Daoy (cell line): ENCODE measurements at places on chromosomes 6 and 20. TPM values are rescaled to one million over a fixed set of nuclear protein-coding genes. Genes with fewer than 3 reads are reported as not detected.

GRCh38 chr20:59151391-59151790 lies 12.2 kb upstream of the ZNF831 start:
- no peak for DNase-seq

GRCh38 chr6:150363733-150364132 lies 5.1 kb upstream of the IYD start:
- DNase-seq, result peak; percentile 57

DNA sequence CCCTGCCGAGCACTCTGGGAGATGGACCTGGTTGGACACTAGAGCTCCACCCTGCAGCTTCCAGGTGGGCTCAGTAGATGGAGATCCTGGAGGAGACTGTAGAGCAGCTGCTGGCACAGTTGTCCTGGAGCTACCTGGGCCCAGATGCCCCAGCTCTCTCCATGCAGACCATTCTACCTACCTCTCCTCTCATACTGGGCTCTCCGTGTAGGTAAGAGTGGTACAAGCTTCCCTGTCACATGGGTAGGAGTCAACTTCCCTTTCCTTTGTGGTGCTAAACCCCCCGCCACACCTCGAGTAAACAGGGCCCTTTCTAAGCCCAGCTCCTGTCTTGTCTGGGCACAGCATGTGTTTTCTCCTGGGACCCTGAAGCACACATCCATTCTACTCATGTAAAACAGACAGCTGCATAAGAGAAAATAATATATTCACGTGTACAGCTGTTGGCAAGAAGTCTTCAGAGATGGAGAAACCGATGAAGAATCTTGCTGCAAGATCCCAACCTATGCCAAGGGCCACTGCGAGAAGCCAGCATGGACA lies 108.1 kb upstream of the DUSP22 start:
- DNase-seq, result no peak

GRCh38 chr6:5763871-5764270 lies 242.9 kb downstream of the NRN1 start:
- DNase-seq, result peak; percentile 90

- no peak for DNase-seq
Observed at GRCh38 chr6:7106752-7107577, 796 bp upstream of the RREB1 start.

GRCh38 chr6:140567466-140567865 lies 1193.0 kb upstream of the CITED2 start:
- no peak for DNase-seq

GRCh38 chr6:52263709-52264540 lies 19.6 kb upstream of the IL17F start:
- peak; percentile 68 for DNase-seq

GRCh38 chr20:37531856-37532255 lies 4.2 kb upstream of the BLCAP start:
- no peak for DNase-seq

DNA sequence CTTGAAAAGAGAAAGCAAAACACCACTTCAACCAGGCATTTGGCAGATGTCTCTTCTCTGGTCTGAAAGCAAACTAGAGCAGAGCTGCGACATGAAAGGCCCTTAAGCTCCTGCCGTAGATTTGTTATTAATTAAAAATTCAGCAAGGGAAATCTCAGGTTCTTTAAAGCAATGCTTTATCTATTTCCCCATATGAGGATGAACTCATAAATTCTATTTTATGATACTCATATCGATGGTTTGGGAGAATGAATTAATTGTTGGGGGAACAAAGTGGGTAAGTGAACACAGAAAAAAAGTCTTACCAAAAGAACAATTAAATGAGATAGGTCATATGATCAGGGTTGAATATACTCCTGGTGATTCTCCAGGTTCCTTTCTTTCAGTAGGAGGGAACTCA lies 464.7 kb upstream of the SLC35B3 start:
- DNase-seq, result no peak

- DNase-seq, result no peak
Observed at GRCh38 chr6:38163186-38164130, 343.9 kb downstream of the ZFAND3 start.

- DNase-seq, result no peak
Observed at GRCh38 chr20:62400021-62400420, 7.1 kb downstream of the CABLES2 start.

DNA sequence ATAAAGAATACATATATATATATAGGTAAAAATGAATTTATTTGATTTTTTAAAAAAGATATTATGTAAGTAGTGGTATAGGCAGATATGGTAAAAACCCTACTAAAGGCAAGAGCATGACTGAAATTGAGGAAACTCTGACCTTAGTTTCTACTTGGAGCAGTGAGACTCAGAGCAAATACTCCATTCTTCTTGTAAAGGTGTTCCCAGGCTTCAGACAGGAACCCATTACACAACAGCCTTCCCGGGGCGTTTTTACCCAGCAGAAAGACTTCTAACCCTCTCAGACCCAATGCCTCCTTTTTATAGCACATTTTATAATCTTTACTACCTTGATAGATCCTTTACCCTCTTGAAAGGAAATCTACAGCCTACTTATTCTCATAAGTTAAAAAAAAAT lies 124.5 kb downstream of the MTFR2 start:
- DNase-seq, result no peak

GRCh38 chr6:13302751-13303667 lies 25.3 kb downstream of the TBC1D7 start:
- DNase-seq, result peak; percentile 79

- peak; percentile 23 for DNase-seq
Observed at GRCh38 chr20:2093159-2093781, 8.4 kb upstream of the STK35 start.

- no peak for DNase-seq
Observed at GRCh38 chr6:127515234-127515793, 3.8 kb downstream of the MTCL3 start.

GRCh38 chr6:148557796-148558321 lies 189.0 kb upstream of the UST start:
- peak; percentile 57 for DNase-seq

DNA sequence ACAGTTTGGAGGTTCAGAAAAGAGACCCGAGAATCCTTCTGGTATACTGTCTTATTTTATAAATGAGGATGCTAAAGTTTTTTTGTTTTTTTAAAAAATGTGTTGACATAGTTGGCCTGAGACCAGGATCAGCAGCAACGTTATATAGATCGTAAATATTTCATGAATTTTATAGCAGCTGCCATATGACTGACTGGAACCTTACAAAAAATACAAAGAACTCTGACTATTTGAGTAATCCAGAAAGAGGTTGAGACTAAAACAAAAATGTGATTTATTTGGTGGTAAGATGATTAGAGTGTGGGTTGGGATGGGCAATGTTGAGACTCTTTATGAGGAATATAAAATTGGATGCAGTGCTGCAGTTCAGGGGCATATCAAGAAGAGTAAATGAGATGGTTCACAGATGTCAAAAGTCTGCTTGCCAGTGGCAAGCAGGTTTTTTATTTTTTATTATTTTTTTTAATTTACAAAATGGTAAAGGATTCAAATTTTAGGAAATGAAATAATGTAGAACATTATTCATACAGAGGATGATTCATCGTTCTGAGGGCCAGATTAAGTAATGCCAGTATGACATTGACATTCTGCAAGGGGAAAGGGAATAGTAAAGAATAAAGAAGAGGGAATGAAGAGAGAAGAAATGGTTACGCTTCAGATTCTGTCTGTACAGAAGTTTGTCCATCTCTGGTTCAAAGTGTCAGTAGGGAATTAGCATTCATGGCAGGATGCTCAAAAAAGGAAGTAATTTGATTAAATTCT lies 58.5 kb downstream of the SCAF8 start:
- DNase-seq, result no peak

GRCh38 chr6:31579546-31580437 lies 2.4 kb downstream of the LTB start:
- DNase-seq, result no peak

GRCh38 chr6:132017942-132018341 lies 66.8 kb upstream of the CCN2 start:
- DNase-seq, result no peak

- DNase-seq, result no peak
Observed at GRCh38 chr6:156161471-156161870, 615.7 kb upstream of the ARID1B start.

DNA sequence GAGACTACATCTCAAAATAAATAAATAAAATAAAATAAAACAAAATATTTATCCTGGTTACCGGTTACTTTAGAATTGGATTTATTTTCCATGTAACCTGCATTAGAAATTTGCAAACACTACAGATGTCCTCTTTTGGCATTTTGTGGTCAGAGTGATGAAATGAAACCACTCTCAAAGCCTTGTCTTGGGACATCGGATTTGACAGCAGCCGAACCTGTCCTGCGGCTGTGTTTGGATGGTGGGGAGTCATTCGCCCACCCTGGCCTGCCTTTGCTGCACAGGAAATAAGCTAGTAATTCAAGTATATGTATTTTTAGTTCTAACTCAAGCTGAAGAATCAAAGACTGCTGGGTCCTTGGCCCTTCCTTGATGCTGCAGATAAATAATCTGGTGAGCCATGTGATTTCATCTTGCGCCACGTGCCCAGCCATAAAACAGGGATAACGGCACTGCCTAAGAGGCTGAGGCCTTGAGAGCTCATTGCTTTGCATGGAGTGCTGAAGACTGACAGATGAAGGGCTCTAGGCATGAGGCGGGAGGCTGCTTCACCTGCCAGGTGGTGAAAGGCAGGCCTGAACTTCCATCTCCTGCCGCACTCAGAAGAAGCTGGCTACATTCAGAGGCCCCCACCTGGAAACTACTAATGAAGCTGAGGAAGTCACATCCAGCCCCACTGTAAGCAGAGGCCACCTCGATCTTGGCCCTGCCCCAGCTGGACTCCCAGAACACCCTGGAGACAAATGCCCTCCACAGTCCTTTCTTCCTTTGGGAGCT lies 76.9 kb downstream of the NOL4L start:
- no peak for DNase-seq

The TRIM31 gene
- total RNA-seq, result 0.11 TPM in 1 of 2 replicates, not detected in the other

The KCNK16 gene
- not detected in 2 replicates for total RNA-seq

The BACH2 gene
- 0.46 and 0.60 TPM in 2 replicates for total RNA-seq

The PDE7B gene
- 0.17 and 0.65 TPM in 2 replicates for total RNA-seq

The BPIFA1 gene
- not detected in 2 replicates for total RNA-seq

The GINS1 gene
- 37.1 and 37.9 TPM in 2 replicates for total RNA-seq

The PRICKLE4 gene
- total RNA-seq, result not detected in 2 replicates

The CRIP3 gene
- total RNA-seq, result 0.34 TPM in 1 of 2 replicates, not detected in the other

The SMLR1 gene
- not detected in 2 replicates for total RNA-seq

The SLC25A27 gene
- total RNA-seq, result 2.8 and 7.5 TPM in 2 replicates

The ERVFRD-1 gene
- not detected in 2 replicates for total RNA-seq
